Activated CD4-positive, alpha-beta T cell treated with anti-CD3 and anti-CD28 coated beads, Interleukin-2, amount 50 U/mL, for 16 hours (primary cell): ENCODE measurements at places on chromosomes 6 and 20.

DNA sequence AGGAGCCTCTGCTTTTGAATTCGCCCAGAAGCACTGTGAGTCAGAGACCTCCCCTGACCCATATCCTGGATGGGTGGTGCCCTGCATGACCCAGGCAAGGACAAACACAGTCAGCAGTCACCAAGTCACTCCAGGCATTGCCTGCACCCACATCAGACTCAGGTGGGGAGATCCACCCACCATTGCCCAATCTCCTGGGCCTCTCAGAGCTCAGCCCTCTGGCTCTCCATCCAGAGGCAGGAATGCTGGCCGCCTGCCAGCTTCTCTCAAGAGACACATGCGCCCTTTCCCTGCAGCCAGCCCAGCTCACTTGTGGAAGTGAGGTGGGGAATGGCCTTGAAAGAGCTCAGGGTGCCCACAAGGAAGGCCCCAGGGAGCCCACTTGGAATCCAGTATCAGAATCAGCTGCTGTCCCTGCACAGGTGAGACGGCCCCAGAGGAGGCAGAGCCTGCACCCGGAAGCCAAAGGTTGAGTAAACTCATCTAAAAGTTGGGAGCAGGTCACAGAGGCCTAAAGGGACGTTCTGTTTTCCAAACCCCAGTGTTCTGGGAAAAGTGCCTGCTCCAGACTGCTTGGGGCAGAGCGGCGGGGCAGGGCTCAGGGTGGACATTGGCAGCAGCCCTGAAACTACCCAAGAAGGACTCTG, 129.8 kb downstream of the PREX1 start:
- no peak for DNase-seq

DNA sequence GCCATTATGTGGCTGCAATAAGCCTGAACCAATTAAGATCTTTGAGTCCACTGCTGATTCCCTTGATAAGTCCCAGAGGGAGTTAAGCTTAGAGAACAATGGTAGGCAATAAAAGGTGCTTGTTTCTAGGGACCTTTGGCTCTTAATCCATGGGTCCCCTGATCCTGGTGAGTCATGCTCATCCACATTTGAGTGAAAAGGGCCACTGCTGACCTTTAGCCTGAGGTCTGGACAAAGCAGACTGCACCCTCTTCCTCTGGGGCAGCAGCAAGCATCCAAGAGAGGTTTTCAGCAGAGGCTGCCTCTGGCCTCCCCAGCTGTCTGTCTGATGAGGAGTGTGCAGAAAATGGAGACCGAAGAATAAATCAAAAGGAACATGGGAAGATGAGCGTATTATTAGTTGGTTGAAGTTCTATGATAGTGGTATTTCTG, 16.1 kb upstream of the SCGN start:
- DNase-seq: no peak

GRCh38 chr6:143195349-143195845, 134.7 kb downstream of the AIG1 start:
- no peak for DNase-seq

DNA sequence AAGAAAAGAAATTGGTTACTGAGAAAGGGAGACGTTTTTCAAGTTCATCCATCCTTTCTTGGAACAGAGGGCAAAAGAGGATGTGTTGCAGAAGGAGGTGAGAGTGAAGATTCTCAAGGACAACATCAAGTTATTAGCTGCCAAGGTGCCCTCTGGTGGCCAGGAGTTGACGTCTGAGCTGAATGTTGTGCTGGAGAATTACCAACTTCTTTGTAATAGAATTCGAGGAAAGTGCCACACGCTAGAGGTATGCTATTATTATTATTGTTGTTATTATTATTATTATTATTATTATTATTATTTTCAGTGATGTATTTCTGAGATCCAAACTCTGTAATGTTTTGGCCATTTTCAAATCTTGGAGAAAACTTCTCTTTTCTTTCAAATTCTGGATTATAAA, 197.0 kb downstream of the UTRN start:
- peak; percentile 72 for DNase-seq

- DNase-seq: peak; percentile 67
These were observed at the start of gene SDC4 for GRCh38 chr20:45347936-45348778. Gene SDC4, minus strand, starts transcription at chr20:45348424. Its CDS starts 40 bp downstream, at chr20:45348384.

DNA sequence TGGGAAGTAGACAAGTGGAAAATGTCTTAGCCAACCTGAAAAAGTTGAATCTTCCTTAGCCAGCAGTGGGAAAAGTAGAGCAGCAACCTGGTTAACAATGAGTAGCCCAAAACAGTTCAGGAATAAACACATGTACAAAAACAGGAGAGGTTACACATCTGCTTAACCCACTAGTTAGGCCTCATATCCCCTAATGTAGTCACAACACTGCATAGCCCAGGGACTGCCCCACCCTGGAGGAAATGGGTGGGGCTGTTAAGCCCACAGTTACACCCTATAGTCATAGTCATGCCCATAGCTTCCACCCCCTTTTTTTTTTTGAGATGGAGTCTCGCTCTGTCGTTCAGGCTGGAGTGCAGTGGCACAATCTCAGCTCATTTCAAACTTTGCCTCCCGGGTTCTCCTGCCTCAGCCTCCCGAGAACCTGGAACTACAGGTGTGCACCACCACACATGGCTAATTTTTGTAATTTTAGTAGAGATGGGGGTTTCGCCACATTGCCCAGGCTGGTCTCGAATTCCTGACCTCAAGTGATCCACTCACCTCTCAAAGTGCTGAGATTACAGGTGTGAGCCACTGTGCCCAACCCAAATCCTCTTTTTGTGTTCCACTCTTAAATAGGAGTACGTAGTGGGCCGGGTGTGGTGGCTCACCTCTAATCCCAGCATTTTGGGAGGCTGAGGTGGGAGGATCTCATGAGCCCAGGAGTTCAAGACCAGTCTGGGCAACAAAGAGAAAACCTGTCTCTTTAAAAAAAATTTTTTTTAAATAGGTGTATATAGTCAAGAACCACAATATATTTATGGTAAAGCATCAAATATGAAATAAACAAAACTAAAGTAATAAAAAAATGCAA, 24.5 kb downstream of the ILRUN start:
- peak; percentile 90 for DNase-seq

GRCh38 chr6:80170433-80170832, 64.0 kb downstream of the BCKDHB start:
- no peak for DNase-seq

DNA sequence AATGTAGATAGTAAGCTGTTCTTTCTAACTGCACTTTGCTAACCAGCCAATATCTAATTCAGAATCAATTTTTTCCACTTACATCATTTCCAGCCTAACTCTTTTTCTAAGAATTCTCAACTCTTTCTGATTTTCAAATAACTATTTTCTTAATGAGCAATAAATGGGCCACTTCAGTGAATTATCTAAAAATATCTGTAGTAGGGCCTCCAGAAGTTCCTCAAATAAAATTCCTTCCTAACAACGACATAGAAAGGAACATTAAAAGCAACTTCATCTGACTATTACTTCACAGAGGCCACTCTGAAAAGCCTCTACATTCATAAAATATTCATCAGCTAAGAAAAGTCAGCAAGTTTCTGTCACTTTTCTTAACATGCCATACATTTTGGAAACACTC, 4.8 kb downstream of the COL12A1 start:
- no peak for DNase-seq

DNA sequence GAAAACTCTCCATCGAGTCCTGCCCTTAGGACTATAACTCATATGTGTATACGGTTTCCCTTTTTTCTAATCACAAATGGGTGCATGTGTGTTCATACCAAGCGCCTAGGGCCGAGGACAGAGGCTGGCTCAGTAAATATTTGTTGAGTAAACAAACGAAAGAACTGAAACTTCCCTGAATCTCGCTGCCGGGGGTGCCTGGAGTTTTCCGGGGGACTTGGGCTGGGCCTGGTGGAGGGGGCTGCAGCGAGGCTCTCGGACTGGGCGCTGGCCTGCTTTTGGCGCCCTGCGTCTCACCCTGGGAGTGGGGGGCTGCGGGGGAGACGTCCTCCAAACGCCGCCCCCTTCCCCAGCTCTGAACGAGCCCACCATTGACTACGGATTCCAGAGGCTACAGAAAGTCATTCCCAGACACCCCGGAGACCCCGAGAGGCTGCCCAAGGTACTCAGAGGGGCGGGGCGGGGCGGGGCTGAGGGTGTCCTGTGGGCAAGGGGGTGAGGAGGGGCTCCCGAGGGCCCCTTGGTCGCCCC, 49.0 kb downstream of the CPXM1 start:
- DNase-seq: no peak

GRCh38 chr6:108945681-108946159, 97.5 kb downstream of the ARMC2 start:
- DNase-seq: no peak

GRCh38 chr20:13717631-13718044, 67.1 kb downstream of the ESF1 start:
- peak; percentile 34 for DNase-seq

DNA sequence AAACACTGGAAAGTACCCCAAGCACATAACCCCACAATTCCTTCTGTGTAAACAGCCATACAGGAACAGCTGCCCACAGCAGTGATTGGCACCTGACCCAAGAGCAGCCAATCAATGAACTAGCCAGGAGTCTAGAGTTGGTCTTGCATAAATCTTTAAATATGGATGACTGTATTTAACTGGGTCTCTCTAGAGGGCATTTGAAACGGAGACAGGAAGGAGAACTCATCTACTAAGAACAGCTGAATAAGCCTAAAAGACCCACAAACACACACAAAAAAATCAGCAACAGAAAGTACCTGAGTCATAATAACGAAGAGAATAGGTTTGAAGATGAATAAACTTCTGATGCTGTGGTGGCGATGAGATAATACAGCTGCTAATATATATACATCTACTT, 49.0 kb upstream of the ASF1A start:
- DNase-seq: peak; percentile 88

DNA sequence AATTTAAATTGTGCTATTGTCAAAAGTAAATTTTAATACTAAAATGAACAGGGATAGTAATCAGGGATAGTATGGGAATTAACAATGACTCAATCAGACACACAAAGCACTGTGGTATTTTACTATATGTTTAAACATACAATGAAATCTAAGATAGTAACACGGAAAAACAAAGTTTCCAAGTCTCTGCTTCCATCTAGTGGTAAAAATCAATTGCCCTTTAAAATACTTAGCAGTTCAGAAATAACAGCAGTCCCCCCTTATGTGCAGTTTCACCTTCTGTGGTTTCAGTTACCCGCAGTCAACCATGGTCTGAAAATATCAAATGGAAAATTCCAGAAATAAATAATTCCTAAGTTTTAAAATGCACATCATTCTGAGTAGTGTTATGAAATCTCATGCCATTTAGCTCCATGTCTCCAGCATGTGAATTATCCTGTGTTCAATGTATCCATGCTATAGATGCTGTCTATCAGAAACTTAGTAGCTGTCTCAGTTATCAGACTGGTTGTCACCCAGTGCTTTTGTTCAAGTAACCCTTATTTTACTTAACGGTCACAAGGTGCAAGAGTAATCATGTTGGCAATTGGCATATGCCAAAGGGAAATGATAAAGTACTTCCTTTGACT, 58.5 kb downstream of the AHI1 start:
- peak; percentile 69 for DNase-seq

- DNase-seq: no peak
These were observed 7.0 kb downstream of the TXLNB start for GRCh38 chr6:139284789-139285188.

- peak; percentile 18 for DNase-seq
These were observed 4.3 kb downstream of the SDCBP2 start for GRCh38 chr20:1324598-1325172.

- no peak for DNase-seq
These were observed 34.9 kb downstream of the NHLRC1 start for GRCh38 chr6:18087396-18088165.

DNA sequence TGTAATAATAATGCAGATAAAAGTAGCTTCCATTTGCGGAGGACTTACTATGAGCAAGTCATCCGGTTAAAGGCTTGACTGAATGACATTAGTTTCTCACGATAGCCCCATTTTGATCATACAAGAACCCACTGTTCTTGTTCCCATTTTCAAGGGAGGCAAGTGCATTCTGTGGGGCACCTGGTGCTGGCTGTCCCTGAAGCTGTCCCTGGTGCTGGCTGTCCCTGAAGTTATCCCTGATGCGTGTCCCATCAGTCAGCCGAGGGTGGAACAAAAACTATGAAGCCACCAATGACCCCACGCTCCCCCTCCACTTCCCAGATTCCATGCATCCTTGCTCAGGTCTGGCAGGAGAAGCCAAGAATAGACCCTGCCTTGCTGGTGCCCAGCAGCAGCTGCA, 95.3 kb downstream of the EDN3 start:
- DNase-seq: no peak

- peak; percentile 69 for DNase-seq
These were observed 42.0 kb upstream of the ESR1 start for GRCh38 chr6:151765444-151765886.

GRCh38 chr6:25280344-25281074, 1.3 kb downstream of the CARMIL1 start:
- no peak for DNase-seq

DNA sequence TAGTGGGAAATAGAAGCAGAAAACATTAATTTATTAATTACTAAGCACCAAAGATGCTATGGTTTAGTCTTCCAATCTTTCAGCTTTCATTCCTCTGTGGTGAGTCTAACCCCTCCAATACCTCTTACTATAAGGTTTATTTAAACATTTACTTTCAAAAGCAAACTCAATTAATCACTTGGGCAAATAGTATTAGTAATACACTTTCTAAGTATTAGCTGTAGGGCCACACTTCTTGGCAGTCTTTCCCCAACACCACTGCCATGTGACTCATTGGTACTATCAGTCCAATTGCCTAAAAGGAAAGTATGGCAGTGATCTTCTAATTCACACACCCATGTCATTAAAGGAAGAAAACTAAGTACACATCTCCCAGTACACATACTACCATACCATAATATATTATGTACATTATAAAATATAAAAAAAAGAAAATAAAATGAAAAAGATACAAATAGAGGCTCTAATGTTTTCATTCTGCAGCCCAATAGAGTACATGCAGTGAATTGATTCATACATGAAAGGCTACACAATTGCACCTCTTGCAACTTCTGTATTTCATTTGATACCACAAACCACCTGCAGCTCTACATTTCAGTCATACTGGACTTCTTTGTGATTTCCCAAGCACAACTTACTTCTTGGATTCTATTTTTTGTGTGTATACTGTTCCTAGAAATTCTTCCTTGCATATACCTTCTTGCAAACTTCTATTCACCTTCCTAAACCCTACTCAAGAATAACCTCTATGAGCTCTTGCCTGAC, 218.6 kb downstream of the PKHD1 start:
- DNase-seq: no peak

DNA sequence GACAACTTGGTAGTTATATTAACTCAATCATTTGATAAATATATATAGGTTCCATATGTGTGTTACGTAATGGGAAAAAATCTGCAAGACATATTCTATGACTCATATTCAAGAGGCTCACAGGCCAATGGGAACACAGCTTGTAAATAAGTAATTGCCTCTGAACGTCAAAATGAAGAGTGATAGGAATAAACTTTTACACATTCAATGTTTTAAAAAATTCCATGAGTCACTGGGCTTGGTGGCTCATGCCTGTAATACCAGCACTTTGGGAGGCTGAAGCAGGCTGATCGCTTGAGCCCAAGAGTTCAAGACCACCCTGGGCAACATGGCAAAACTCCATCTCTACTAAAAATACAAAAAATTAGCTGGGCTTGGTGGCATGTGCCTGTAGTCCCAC, 209.4 kb upstream of the MCHR2 start:
- no peak for DNase-seq
